Stimulated activated CD4-positive, alpha-beta T cell treated with anti-CD3 and anti-CD28 coated beads, Interleukin-1b, Interleukin-23, amount 100 ng/mL, for 24 hours (primary cell): ENCODE measurements at places on chromosomes 5 and 9.

GRCh38 chr9:130806327-130806716 is 28.7 kb upstream of the ABL1 start:
- DNase-seq: no peak

GRCh38 chr9:130142641-130143040 is 29.6 kb upstream of the NCS1 start:
- DNase-seq: no peak

- DNase-seq: no peak
These were observed 102.4 kb downstream of the BARX1 start for GRCh38 chr9:93852728-93853127.

GRCh38 chr5:148491793-148492184 is 108.0 kb downstream of the FBXO38 start:
- DNase-seq: no peak

DNA sequence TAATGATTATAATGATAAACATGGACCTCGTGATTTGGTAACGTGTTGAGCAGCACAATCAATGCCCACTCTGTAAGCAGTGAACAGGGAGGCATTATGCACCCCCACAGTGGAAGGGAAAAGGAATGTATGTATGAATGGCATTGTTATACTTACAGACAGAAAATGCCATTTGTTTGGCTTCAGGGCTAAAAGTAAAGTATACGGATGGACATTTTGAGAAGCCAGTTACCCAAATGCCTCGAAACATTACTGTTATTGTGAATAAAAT is 260.2 kb upstream of the PPP1R2B start:
- no peak for DNase-seq

- no peak for DNase-seq
These were observed 561.1 kb upstream of the MEF2C start for GRCh38 chr5:89444088-89444487.

GRCh38 chr5:67817652-67818051 is 397.9 kb upstream of the PIK3R1 start:
- no peak for DNase-seq

DNA sequence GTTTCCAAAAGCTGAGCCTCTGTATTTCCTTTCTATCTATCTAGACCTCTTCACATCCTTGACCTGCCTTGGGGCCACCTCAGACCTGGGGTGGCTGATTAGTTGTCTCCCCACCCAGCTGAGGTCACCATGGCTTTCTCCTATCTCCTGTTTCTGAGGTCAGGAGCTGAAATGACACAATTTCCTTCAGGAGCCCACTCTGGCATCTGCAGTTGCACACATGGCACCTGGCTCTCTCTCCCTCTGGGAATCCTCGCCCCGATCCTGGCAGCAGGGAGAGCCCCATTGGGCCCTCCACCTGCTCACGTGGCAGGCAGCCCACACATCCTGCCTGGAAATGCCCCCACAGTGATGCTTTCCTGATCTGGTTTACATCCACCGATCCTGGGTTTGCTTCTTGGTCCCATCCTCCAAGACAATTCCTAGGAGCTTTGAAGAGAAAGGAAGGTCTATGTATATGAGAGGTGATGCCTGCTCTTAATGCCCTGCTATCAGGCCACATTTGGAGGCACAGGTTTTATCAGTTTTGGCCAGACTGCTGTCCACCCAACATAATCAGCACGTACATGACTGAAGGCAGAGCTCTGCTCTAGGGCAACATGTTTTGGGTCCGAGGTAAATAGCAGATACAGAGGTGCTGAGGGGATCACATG is 53.7 kb downstream of the MARCHF3 start:
- DNase-seq: no peak

- DNase-seq: no peak
These were observed 20.7 kb upstream of the SLC25A48 start for GRCh38 chr5:135813758-135814157.

DNA sequence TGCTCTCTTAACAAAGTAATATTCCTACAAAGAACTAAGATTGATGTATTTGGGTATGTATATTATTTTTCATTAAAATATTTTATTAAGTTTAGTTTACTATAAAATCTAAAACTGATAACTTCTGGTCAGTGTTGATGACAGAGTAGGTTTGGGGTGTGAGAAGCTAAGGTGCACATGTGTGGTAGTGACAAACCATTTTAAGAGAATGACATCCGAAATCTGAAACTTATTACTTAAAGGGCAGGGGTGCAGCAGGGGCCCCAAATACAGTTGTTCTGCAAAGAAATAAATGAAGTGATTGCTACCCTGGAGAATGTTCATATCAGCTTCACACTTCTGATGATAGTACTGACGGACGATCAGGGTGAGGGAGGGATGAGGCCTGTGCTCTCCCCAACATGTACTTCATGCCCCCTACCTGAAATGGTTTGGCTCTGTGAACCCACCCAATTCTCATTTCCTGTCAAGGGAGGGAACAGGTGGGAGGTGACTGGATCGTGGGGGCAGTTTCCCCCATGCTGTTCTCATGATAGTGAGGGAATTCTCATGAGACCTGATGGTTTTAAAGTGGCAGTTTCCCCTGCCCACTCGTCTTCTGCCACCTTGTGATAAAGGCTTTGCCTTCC is 125.3 kb upstream of the RFX3 start:
- no peak for DNase-seq

- no peak for DNase-seq
These were observed 219.2 kb upstream of the PANK3 start for GRCh38 chr5:168798065-168799023.

DNA sequence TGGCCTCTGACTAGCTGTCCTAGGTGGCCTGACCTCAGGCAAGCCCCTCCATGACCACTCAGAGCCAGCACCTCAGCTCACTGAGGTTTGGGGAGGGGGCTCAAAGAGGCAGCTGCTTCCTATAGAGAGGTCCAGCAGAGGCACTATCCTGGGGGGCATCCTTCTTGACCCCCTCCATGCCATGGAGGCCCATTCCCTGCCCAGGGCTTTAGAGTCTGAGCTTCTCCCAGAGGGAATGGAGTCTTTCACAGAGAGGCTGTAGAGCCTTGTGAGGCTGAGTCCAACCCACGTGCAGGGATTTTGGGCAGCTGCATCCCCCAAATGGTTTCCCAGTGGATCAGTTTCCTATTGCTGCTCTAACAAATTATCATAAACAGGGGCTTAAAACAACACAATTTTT is 16.9 kb downstream of the IRF1 start:
- no peak for DNase-seq

DNA sequence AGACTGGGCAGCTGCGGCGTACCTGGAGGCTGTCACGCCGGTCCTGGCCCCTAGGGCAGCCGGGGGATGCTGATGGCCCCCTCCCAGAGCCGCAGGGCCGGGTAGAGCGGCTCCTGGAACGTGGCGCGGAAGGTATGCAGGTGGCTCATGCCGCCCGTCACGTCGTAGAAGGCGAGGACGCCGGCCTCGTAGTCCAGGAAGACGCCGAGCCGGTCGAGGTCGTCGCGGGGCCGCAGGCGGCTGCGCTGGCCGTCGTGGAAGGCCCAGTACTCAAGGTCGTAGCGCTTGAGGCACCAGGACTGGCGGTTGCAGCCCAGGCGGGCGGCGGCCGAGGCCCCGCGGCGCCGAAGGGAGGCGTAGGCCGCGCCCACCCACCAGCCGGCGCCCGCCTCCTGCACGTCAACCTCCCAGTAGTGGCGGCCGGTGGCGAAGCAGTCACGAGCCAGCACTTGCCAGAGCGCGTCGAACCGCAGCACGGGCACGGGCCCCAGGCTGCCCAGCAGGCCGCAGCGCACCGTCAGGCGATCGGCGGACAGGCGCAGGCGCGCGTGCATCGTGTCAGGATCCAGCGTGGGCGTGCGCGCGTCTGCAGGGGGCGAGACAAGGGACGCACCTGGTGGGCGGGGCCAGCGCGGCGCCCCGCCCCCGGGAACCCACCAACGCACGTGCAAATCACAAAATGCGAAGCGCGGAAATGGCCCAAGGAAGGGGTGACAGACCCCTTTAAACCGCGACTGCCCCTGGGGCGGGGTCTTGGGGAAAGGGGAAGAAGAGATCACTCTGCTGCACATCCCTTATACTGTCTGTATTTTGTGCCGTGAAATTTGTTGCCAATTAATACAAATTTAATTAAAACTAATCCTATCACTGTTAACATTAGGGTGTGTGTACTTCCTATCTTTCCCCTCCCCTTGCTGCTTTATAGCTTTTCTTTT is 31.2 kb downstream of the NANS start:
- no peak for DNase-seq

- DNase-seq: no peak
These were observed 11.4 kb downstream of the BHMT start for GRCh38 chr5:79122973-79123372.

GRCh38 chr5:166338801-166339200 is 1952.6 kb upstream of the WWC1 start:
- DNase-seq: no peak

GRCh38 chr9:136622538-136622948 is 40.2 kb upstream of the EGFL7 start:
- DNase-seq: no peak

GRCh38 chr5:172276214-172276613 is 7.3 kb downstream of the UBTD2 start:
- no peak for DNase-seq
